ENCODE measurements at places on chromosomes 2 and 18.
A peak's percentile ranks its signal among the peaks of the same experiment; 100 is the strongest.

DNA sequence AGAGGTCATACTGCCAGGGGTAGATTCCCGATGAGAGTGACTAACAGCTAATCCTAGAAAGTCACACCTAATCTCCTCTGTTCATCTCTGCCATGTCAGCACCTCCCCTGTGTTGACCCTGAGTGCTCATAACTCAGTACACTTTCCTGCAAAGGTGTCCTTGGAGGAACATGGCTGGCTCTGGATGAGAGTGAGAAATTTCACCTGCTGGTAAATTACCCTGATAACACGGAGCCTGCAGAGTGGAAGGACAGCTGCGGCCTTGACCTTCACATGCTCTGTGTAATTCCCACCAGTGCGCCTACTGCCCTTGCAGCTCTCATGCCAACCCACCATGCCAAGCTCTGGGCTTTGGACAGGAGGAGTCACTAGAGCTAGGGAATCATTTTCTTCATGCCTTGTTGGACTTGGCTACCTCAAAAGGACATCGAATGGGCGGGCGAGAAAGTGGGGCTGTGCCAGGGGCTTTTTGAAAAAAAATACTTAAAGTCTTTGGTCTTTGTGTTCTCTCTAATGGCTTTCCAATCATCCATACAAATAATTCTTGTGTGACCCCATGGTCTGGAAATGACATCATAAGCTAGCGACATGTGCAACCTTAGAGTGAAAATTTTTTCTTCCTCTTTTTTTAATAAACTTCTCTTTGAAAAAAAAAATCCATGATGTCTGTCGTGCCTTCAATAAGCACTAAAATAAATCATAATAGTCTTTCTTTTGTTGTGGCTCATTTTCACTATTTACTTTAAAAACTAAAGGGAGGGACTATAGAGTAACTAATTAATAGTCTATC, 319.9 kb downstream of the MYCN start:
- no peak overlapping the region for H3K27ac ChIP-seq
- no peaks in the 10 kb centered on the region for H3K36me3 ChIP-seq
- no peak overlapping the region for H3K4me3 ChIP-seq
- peaks cover 8% of the 10 kb centered on the region for H3K27me3 ChIP-seq

DNA sequence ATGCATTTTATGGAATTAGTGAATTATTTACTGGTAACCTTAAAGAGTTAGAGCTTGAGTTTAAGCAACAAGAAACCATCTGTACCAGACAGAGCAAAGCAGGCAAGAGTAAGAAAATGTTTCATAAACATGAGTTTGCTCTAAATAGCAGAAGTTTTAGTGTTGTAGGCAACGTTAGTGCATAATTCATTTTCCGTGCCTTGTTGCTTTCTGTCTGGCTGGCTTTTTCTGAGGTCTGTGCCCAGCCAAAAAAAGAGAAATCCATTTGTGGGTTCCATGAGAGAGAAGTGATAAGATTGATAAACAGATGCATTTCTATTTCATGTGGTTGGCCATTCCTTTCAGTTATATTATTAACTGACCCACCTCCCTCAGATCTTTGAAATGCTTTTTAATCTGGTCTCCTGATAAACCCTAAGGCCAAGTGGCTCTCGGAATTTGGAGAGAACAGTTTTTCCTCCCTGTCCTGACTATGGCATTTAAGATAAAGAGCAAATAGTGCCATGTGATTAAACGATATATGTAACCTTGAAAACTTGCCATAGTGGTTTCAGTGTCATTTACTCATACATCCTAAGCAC, 139.5 kb upstream of the LMAN1 start:
- no peaks in the 10 kb centered on the region for H3K4me1 ChIP-seq
- no peak overlapping the region for H3K27ac ChIP-seq
- no peaks in the 10 kb centered on the region for H3K27me3 ChIP-seq
- no peaks in the 10 kb centered on the region for H3K36me3 ChIP-seq

- H3K36me3 ChIP-seq: no peaks in the 10 kb centered on the region
- no peak for DNase-seq
- H3K27me3 ChIP-seq: peaks cover 2% of the 10 kb centered on the region
- no peaks in the 10 kb centered on the region for H3K4me1 ChIP-seq
- H3K27ac ChIP-seq: no peak overlapping the region
These were observed 144.6 kb upstream of the CAVIN2 start for GRCh38 chr2:191991442-191991841.

- no peaks in the 10 kb centered on the region for H3K36me3 ChIP-seq
- H3K27ac ChIP-seq: no peak overlapping the region
- H3K27me3 ChIP-seq: peaks cover 60% of the 10 kb centered on the region
- no peak for DNase-seq
- H3K4me1 ChIP-seq: peaks cover 14% of the 10 kb centered on the region
These were observed 1.3 kb upstream of the ACOXL start for GRCh38 chr2:110731064-110731463.

- H3K4me3 ChIP-seq: no peak overlapping the region
- no peak for DNase-seq
- no peaks in the 10 kb centered on the region for H3K27me3 ChIP-seq
- no peaks in the 10 kb centered on the region for H3K4me1 ChIP-seq
- H3K36me3 ChIP-seq: no peaks in the 10 kb centered on the region
These were observed 1132.2 kb downstream of the LRP1B start for GRCh38 chr2:140998577-140998976.

DNA sequence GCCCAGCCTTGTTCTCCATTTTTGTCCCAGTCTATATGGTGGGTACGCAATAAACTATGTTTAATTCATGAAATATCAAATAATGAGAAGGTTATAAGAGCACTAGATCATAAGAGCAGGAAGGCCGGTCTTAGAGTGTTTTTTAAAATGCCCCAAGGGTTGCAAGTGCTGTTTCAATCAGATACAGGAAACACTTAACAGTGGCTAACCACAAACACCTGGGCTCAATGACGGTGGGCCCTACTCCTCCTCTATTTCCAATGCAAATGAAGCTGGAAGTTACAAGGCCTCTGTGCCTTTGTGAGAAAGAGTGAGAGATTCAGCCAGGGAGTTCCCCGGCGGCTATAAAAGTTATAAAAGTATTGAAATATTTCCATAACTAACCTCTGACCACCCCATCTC, 18.9 kb upstream of the WDR33 start:
- no peaks in the 10 kb centered on the region for H3K27me3 ChIP-seq
- peak; percentile 68 for DNase-seq
- peak overlapping the region; percentile 85 for H3K27ac ChIP-seq
- H3K4me1 ChIP-seq: peaks cover 35% of the 10 kb centered on the region
- H3K4me3 ChIP-seq: peak overlapping the region; percentile 61

- no peak overlapping the region for H3K27ac ChIP-seq
- H3K36me3 ChIP-seq: peaks cover 49% of the 10 kb centered on the region
- no peaks in the 10 kb centered on the region for H3K4me1 ChIP-seq
- no peak for DNase-seq
- H3K4me3 ChIP-seq: no peak overlapping the region
These were observed 114.0 kb downstream of the PIK3C3 start for GRCh38 chr18:42069036-42069435.

DNA sequence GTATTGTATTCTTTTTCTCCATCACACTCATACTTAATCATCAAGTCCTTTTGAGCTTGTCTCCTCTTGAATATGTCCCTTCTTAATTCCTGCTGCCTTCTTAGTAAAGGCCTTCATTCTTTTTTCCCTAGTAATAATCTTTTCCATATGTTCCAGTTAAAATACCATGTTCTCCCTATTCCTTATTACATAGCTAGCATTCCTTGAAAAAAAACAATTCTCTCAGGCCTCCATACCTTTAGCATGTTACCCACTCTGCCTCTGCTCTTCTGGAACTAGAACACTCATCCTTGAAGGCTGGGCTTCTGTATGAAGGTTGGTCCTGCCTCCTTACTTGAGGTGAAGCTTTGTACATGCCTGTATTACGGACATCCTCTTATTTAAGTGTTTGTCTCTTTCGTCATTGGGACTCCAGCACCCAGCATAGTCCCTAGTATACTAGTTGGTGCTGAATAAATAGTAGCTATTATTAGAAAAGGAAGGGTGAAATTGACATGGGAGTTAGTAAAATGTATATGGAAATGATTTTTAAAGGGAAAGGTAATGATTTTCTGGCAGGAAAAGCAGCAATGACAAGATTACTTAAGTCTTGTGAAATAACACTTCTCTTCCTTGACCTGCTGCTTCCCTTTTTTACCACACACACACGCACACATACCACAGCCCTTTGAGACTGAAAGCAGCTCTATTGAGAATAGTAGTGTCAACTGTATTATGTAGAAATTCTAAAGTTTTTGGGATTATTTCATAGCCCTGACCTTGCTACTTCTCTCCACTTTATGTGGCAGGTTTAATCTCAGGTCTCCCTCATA, 45.6 kb downstream of the REL start:
- H3K4me3 ChIP-seq: no peak overlapping the region
- H3K27ac ChIP-seq: no peak overlapping the region
- no peak for DNase-seq
- H3K36me3 ChIP-seq: peaks cover 68% of the 10 kb centered on the region

GRCh38 chr18:9750606-9751304, 42.7 kb downstream of the RAB31 start:
- no peaks in the 10 kb centered on the region for H3K27me3 ChIP-seq
- no peak for DNase-seq
- H3K27ac ChIP-seq: no peak overlapping the region
- no peak overlapping the region for H3K4me3 ChIP-seq
- no peaks in the 10 kb centered on the region for H3K36me3 ChIP-seq
